Activated CD8-positive, alpha-beta memory T cell treated with anti-CD3 and anti-CD28 coated beads for 24 hours (primary cell): ENCODE measurements at places on chromosomes 5 and 9.

- DNase-seq, result no peak
Measured at GRCh38 chr9:100370064-100370723, 17.5 kb upstream of the TEX10 start.

DNA sequence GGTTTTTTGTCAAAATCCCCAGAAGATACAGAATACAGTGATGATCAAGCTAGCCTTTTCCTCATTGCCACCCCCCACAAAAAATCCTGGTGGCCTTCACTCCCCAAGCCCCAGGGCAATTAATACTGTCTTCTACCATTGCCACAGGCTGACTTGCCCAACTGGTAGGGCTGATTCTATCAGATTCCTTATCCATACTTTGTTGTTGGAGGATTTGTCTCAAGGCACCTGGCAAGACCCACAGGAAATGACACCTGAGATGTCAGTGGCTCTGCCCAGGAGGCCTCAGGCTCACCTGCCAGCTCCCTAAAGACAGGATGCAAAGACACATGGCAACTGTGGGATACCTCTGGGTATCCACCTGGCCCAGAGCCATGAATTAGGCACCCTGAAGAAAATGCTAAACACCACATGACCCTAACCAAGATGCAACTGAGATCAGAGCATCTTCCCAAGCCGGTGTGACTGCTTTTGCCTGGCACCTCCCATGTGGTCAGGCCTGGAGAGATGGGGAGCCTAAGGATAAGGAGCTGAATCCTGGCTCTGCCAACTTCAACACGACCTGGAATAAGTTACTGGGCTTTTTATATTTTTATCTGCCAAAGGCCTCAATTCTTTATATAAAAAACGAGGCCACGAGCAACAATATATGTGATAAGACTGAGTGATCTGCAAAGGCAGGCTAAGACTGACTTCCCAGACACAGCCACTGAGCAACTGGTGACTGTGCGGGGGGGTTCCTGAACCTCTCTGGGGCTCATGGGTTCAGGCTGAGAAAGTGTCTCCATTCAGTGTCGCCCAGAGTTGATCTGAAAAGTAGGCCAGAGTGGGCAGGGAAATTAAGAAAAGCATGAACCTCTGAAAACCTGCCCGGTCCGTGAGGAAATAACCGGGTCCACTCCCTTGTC lies 944 bp downstream of the ATOX1 start:
- DNase-seq, result peak; percentile 68

DNA sequence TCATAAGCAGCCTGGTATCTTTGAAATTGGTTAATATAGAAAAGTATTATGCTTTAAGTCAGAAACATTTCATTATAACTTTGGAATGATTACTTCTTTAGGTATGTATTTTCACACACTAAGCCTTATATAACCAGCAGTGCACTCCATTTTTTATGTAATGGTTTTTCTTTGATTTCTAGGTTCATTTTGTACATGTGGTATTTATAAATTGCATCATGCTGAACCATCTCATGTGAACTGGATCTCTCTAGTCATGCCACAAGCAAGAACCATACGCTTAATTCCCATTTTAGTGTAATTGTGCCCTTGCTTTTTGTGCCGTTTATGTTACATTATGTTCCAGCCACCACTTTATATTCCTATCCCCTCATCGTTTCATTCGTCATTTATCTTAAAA lies 38.6 kb upstream of the SRP19 start:
- no peak for DNase-seq

DNA sequence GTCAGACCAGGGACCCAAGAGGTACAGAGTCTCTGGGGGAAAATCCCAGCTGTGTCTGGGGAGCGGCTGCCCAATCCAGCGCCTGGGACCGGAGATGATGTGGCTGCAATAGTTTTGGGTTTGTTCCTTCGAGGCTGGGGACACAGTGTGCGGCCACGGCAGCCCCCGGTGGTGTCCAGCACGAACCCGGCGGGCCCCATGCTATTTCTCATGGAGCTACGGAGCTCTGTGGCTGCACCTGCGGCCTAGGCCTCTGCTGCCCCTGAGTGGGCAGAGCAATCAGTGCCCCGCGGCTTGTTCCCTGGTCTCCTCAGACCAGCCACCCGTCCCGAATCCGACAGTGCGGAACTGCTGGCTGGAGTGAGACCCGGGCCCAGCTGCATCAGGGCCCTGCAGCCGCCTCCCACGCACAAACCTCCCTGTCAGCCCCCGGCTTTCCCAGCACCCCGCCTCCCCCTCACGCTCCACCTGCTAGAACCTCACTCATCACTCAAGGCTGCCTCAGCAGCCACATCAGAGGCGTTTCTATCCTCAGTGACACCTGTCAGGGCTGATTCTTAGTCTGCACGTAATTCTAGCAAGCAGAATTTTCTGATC lies 29.0 kb downstream of the SARDH start:
- DNase-seq, result peak; percentile 73

GRCh38 chr5:108379722-108380530 lies 2.0 kb downstream of the FBXL17 start:
- no peak for DNase-seq

- DNase-seq, result peak; percentile 73
Measured at GRCh38 chr9:34628656-34629490, at the start of gene ARID3C. Gene ARID3C (minus strand): TSS chr9:34629066. CDS start chr9:34628014, 1,052 bp downstream.

DNA sequence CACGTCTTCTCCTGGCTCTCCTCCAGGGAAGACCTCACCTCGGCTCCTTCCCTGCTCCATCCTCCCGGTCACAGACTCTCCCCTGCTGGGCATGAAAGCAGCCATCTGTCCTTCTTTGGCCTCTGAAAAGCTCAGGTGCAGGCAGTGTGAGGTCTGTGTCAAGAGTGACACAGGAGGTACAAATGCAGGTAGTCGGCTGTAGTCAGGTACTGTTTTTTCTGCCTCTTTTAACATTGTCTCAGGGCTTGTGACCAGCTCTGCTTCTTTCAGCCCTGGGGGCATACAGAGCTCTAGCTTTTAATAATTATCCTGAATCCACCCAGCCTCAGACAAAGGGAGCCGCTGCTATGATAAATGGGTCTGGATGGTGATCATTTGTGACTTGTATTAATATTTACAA lies 46.4 kb downstream of the C5orf15 start:
- DNase-seq, result no peak

DNA sequence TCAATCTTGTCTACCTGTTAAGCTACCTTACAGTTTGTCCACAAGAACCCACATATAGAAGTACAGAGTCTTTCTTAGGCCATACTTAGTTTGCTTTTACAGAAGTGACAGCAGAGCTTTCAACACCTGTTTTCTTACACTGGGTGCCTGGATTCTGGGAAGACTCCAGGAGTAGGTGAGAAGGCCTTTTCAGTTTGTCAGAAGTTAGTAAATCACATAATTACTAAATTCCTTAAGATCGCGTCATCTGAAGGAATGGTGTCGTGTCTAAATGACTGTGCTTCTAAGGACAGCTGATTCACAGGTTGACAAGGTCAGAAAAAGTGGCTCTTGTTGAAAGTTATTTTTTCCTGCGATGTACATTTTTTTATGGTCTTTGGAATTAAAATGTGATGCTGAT lies 97.0 kb upstream of the FAM120A start:
- no peak for DNase-seq

GRCh38 chr5:94461131-94461530 lies 157.3 kb downstream of the KIAA0825 start:
- no peak for DNase-seq

- no peak for DNase-seq
Measured at GRCh38 chr5:86030753-86031152, 587.0 kb upstream of the COX7C start.

- DNase-seq, result no peak
Measured at GRCh38 chr5:158013939-158014338, 155.0 kb upstream of the CLINT1 start.

- no peak for DNase-seq
Measured at GRCh38 chr5:111384220-111384619, 128.1 kb downstream of the STARD4 start.

DNA sequence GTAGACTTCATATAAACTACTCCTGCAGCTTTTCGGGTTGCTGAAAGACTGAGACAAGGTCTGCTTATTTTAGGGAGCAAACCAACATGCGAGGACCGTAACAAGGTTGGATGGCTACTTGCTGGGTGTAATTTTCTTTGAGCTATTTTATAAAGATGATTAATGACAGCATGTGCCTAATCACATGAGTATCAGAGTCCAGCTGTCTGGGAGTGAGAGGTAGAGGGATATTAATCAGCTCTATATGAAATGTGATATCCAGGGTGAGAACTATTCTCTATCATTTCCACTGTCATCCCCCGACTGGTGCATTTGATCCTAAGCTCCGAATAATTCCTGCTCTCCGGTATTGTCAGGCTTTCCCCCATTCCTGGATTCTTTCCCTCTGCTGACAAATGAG lies 193.8 kb upstream of the HMHB1 start:
- no peak for DNase-seq

GRCh38 chr9:97628668-97629067 lies 4.5 kb downstream of the TSTD2 start:
- no peak for DNase-seq

DNA sequence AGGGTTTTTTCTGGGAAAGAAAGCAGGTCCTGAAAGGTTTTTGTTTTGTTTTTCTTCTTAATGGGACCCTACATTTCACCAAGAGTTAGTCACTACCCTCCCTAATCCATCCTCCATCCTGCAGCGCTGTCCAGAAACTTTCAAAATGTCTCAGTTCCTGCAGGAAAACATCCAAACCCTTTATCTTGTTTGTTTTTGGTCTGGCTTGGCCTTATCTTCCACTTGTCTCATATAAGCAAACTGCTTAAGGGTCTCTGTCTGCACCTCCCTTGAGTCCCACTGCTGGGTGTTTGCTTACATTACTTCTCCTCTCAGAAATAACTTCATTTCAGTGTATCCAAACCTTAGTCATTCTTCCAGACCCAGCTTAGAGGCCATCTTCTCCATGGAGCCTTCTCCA lies 11.0 kb upstream of the TRAF1 start:
- no peak for DNase-seq

DNA sequence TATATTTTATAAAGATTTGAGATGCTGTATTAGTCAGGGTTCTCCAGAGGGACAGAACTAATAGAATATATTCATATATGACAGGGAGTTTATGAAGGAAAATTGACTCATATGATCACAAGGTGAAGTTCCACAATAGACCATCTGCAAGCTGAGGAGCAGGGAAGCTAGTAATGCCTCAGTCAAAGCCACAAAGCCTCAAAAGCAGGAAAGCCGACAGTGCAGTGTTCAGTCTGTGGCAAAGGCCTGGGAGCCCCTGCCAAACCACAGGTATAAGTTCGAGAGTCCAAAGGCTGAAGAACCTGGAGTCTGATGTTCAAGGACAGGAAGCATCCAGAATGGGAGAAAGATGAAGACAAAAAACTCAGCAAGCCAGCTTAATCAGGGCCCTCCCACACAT lies 382.2 kb downstream of the LRRC70 start:
- no peak for DNase-seq

DNA sequence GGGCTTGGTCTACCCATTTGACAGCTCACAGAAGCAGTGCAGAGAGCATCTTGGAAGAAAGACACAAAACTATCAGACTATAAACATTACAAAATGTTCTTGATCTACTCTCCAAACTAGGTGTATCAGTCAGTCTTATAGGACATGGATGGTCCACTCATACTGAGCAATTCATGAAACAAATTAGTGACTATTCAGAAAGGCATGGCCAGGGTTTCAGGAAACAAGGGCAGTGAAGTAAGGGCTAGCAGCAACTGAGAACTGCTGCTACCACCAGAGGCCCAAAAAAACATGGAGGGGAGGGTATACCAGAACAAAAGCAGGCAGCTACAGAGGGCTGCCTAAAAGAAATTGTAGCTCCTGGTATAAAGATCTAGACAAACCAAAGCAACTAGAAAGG lies 287.0 kb downstream of the PIK3R1 start:
- no peak for DNase-seq

DNA sequence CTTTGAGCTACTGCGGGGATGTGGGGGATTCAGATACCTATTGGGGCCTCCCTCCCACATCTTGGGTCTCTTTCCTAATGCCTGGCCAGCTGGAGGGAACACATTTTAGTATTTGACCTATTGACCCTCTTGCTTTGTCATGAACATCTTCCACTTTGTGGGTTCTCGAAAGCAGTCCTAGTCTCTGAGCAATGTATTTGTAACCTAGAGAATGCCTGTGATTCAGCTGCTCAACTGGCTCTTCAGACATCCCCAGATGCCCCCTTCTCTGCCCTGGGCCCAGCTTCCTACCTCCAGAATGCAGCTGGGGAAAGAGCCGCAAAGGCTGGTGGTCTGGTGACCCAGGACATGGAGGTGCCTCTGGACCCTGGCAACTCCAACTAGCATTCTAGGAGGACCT lies 32.2 kb downstream of the APTX start:
- no peak for DNase-seq

DNA sequence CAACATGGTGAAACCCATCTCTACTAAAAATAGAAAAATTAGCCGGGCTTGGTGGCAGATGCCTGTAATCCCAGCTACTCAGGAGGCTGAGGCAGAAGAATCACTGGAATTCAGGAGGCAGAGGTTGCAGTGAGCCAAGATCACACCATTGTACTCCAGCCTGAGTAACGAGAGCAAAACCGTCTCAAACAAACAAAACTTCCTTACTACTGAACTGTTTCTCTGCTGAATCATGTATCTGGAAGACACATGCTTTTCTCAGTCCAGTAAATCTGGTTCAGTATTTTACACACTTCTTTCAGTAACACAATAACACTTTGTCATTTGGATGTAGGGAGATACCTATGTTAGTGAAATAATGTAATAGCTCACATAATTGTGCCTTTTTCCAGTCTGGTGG lies 7.9 kb downstream of the TRMT10B start:
- DNase-seq, result no peak

DNA sequence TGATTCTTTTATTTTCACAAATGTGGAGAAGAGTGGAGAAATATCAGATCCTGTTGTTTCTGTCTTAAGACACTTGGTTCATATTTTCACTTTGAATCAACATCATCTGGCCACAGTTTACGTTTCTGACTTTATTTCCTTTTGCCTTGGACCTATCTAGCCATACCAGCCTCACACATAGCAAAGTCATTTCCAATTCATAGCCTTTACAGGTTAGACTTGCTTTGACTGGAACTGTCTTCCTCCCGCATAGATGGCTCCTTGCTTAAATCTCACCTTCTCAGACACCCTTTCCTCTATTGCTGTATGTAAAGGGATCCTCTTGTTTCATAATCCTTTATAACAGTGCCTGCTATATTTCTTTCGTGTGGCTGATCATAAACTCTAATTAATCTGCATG lies 297.8 kb downstream of the SH3GL2 start:
- DNase-seq, result no peak

DNA sequence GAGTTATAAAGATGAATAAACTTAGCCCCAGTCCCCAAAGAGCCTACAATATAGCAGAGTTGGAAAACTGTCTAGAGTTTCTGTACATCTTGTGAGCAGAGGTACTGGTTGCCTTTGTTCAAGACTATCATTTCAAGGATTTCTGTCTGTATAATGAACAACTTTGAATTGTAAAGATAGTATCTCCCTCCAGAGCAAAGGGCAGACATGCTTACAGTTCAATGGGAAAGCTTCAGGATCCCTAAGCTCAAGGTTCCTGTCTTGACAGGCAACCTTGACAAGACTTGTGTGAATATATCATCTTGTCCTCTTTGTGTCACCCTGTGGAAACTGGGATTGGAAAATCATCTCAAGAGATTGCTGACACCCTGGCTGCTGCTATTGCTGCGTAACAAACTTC lies 242.8 kb upstream of the VLDLR start:
- no peak for DNase-seq
